ENCODE measurements at places on chromosomes 6 and 20.

DNA sequence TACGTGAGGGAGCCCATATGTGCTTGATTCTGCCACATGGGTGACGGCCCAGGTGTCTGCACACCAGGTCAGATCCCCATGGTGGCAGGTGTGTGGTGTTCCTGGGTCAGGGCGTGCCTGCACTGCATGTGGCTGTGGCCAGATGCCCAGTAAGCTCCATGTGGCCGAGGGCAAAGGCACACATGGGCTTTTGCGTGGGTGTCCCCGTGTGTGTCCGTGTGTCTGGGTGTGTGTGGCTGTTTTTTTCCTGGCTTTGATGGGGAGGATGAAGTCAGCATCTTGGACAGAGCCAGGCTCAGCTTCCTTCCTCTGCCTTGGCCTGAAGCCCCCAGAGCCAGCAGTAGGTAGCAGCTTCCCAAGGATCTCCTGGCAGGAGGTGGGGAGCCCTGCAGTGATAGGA is 1.5 kb upstream of the TNXB start:
- DNase-seq = no peak

DNA sequence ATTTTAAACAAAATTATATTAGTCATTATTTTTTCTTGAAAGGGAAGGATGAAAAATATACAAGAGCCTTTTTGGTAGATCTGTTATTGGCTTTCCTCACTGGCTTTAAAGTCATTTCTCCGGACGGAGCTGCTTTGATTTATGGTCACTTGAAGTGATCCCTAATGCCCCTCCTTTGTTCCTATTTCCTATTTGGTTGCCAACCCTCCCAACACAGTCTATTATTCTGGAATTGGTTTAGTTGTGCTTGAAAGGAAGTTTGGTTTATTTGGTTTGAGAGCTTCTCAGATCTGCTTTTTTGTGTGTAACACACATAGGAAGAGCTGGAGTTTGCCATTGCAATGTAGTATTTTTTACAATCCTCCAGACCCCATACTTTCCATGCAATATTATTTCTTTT is 347.9 kb downstream of the RFPL4B start:
- no peak for DNase-seq

DNA sequence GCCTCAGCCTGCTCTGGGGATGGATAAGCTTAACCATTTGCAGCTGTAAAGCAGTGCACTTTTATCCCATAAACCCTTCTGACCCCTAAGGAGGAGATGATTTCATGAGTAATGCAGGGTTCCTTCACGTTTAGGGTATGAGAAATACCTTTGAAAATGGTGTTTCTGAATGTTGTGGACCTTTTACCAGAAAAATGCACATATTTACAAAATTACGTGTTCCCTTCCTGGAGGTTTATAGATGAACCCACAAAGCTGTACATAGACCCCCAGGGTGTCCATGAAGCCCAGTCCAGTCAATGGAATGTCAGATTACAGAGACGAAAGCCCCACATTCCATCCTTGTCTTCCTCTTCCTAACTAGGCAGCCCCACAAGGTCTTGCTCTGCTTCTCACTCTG is 78.6 kb upstream of the INSM1 start:
- DNase-seq = no peak

- peak; percentile 13 for DNase-seq
Observed at GRCh38 chr20:50189681-50190250, 864 bp upstream of the CEBPB start.

DNA sequence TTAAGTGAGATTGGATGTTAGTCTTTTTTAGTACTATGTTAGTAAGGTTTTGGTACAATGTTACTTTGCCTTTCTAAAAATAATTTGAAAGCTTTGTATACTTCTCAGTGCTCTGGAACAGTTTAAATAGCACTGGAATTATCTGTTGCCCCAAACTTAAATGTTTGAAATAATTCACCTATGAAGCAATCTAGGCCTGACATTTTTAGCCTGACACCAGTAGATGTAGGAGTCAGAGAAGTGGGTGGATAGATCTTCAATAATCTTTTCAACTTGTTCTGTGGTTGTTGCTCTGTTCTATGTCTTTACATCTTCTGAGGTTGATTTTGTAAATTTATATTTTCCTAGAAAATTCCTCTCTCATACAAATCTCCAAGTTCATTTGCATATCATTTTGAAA is 103.1 kb upstream of the ADGRF1 start:
- no peak for DNase-seq

- no peak for DNase-seq
Observed at GRCh38 chr20:31739550-31739977, 474 bp downstream of the TPX2 start.

DNA sequence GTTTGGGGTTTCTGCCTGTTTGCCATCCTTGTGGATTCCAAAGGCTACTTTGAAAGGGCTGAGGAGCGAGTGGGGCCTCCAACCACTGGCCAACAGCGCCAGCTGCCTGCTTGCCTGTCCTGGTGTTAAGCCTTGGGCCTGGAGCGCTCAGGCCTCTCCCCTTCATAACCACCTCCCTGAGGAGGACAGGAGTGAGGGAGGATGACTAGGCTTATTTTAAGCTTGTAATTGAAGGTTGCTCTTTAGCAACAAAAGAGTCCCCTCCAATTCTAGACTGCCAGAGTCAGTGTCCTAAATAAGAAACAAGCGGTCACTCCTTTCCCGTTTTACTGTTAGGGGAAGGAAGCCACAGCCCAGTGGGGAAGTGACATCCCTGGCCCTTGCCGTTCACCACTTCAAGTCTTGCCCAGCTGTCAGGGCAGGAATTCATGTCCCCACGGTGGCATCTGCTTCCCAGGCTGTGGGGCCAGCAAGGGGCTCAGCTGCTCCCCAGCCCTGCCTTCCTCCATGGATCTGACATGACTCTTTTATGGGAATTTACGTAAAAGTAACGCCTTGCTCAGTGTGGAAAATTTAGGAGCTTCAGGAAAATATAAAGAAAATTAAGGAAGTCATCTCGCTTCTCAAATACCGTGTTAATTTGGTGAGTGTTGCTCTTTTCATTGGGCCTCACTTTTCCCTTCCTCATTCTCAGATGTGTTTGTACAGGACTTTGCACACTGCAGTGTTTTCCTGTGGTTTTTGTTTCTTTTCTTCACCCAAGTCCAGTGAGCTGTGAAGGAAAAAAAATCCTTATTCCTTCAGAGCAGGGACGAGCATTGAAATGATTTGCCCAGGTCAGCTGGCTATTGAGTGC is 57.8 kb downstream of the SSR1 start:
- DNase-seq = no peak

GRCh38 chr6:90100059-90100665 is 196.5 kb downstream of the BACH2 start:
- no peak for DNase-seq

DNA sequence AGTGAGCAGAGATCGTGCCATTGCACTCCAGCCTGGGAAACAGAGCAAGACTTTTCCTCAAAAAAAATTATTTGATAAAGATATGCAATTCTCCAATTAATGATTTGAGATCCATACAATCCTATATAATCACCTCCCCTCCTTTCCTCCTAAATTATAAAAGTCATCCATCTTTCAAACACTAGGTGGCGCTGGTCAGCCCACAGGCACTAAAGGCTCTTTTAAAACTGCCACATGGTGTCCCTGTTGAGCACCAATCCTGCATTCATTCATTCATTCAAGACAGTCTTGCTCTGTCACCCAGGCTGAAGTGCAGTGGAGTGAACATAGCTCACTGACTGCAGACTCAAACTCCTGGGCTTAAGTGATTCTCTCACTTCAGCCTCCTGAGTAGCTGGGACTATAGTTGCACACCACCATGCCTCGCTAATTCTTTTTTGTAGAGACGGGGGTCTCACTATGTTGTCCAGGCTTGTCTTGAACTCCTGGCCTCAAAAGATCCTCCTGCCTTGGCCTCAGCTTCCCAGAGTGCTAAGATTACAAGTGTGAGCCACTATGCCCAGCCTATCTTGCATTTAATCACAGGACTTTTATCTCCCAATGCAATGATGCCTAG is 58.7 kb upstream of the SLC2A12 start:
- DNase-seq = peak; percentile 64

DNA sequence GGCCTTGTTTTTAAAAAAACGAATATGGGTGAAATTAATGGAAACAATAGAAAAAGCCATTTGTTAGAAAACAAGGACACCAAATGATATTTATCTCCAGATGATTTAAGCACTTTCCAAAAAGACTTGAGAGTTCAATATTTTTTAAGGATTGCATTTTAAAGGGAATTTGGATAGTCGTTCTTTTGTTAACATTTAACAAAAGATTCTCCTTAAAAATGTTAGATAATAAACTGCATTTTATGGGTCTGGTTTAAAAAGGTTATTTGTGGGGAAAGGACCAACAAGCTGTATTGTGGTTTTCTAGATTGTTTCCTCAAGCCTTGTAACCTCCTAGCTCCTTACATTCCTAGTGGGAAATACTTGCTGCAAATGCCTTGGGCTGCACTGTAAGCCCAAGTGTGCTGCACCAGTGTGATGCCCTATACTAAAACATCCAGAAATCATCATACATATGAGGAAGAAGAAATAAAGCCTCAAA is 1.5 kb upstream of the PHIP start:
- DNase-seq = no peak

- DNase-seq = no peak
Observed at GRCh38 chr6:130670142-130670541, 157.1 kb upstream of the SMLR1 start.

DNA sequence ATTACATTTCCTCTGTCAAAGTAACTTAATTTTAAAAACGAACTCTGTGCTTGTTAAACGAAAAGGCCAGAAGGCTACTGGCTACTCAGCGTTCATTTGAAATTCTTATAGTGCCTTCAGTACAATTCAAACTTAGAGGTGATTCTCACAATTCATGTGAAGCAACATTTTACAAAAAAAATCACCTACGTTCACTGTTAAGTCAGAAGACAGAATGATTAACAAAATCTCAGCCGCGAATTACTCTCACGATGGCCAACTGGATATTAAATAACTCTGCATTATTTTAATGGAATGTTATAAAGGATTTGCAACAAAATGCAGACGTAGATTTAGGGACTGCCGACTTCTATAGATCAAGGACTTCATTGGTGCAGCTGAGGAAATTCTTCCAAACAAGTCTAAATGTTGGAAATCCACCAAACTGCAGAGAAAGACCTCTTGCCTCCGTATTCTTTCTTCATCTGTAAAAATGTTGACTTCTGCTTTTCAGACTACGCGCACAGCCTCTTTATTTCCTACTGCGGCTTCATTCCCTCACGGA is 1.6 kb upstream of the QKI start:
- no peak for DNase-seq

DNA sequence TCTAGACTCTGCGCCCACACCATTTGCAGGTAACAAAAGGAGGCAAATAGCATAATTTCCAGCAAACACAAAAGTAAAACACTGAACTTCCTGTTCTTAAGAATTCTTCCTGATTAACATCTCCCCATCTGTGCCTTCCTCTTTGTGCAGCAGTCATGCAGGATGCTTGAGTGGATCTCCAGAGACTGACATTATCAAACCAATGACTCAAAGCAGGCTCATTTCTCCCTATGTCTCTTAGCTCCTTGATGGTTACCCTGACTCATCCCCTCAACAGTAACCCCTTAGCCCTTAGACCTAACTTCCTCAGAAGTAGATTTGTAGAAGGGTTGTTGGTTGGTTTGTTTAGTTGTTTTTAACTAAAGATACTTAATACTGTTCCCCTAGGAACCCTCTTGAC is 137.0 kb upstream of the RIN2 start:
- peak; percentile 51 for DNase-seq

DNA sequence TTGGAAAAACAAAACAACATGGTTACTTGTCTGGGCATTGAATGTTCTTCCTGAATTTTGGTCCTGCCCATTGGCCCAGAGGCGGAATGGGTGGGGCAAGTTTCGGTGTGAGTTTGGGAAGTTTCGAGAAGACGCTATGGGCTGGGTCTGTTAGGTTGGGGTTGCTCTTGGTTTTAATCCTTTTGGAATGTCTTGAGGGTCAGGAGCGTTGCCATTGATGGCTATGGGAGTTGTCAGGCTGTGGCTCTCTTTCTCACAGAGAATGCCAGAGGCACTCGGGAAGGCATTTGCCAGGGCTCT is 135.0 kb downstream of the LRRC1 start:
- DNase-seq = no peak

All from fibroblast of skin of back (primary cell).